ENCODE measurements at places on chromosomes 3 and 15. TPM values are rescaled to one million over a fixed set of nuclear protein-coding genes. Genes with fewer than 3 reads are reported as not detected.

Gene SERINC4
- 0.28 TPM for polyA plus RNA-seq

Gene DCUN1D1
- 30.9 TPM for polyA plus RNA-seq

Gene CAPN3
- 279 TPM for polyA plus RNA-seq

Gene CAV3
- polyA plus RNA-seq = 311 TPM

Gene GATM
- polyA plus RNA-seq = 176 TPM

Gene CCK
- polyA plus RNA-seq = 13.6 TPM

Gene RAB6B
- 6.6 TPM for polyA plus RNA-seq

Gene ZNF502
- polyA plus RNA-seq = 5.3 TPM

GRCh38 chr3:36579746-36580145, 184.6 kb downstream of the DCLK3 start:
- no peak for DNase-seq

DNA sequence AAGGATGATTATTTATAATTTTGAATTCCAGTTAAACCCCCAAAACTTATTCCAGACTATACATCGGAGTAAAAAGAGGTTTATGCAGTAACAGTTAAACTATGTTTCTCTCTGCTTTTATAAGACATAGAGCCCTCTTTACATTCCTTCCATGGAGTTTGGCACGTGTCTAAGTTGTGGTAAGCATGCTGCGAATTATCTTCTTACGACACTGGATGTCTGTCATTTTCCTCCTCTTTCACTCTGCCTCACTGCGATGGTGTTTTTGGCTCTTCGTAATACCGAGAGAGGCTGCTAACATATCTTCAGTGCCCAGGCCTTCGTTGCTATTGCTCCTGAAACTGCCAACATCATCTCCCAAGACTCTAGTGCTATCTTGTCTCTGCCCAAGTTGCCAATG, 83.9 kb upstream of the TGFBR2 start:
- no peak for DNase-seq

DNA sequence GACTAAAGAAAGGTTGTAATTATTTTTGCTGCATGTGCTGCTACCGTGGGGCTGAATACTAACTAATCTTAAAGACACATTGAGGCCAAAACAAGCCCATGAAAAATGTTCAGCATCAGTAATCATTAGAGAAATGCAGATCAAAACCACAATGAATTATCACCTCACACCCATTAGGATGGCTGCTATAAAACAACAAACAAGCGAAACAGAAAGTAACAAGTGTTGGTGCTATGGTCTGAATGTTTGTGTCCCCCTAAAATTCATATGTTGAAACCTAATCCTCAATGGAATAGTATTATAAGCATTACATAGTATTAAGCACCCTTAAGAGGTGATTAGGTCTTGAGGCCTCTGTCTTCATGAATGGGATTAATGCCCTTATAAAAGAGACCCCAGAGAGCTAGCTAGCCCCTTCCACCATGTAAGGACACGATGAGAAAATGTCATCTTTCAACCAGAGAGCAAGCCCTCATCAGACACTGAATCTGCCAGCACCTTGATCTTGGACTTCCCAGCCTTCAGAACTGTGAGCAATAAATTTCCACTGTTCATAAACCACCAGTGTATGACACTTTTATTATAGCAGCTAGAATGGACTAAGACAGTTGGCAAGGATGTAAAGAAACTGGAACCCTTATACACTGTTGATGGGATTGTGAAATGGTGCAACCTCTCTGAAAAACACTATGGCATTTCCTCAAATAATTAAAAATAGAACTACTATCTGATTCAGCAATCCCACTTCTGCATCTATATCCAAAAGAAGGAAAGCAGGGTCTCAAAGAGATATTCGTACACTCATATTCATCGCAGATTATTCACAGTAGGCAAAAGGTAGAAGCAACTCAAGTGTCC, 76.1 kb downstream of the REC114 start:
- DNase-seq = no peak

DNA sequence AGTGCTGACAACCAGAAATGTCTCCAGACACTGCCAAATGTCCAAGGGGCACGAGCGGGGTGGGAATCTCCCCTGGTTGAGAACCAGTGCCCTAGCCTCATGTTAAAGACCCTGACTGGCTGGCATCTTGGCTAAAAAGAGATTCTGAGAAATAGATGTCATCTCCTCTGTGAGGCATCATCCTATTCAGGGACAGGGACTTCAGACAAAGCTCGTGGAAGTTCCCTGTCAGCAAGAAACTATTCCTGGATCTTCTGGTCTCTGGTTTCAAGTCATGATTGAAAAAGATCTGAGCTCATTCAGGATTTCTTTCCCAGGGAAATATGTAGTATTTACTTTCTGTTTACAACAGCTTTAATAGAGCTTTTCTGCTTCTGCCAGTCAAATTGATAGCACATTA, 10.8 kb downstream of the WDR5B start:
- no peak for DNase-seq

- DNase-seq = no peak
Observed at GRCh38 chr3:11607816-11608215, 35.9 kb downstream of the VGLL4 start.

GRCh38 chr15:66389098-66389858, 2.6 kb downstream of the MAP2K1 start:
- DNase-seq = no peak

GRCh38 chr15:64883100-64883581, 28.6 kb upstream of the ANKDD1A start:
- DNase-seq = no peak

- DNase-seq = no peak
Observed at GRCh38 chr3:131250466-131250865, 131.1 kb upstream of the NUDT16 start.

DNA sequence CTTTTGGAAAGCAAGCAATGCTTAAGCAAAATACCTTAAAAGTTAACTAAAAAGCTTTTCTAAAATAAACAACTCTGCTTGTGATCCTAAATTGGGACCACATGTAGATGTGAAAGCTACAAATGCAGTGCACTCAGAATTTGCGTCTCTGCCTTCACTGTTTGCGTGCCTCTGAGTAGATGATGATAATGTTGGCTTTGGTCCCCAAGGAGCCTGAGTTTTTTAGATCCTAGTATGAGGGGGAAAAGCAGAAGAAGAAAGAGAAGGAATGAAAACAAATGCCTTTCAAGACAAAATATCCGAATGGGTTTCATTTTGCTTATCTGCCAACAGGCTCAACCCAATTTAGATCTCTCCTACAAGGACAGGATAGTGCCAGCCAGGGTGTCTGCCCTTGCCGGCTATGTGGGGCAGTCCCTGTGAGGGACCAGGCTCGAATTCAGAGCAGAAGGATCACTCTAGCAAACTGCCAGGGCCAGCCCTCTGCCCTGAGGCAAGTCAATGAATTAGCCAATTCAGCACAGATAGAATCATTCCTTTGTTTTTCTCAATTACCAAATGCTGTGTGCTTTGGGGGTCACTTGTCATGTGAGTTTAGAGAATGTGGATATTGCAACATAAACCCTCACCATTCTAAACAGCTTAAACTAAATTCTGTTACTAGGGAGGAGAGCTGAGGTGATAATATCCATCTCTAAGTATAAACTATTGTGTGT, 28.5 kb downstream of the SCG5 start:
- DNase-seq = no peak

GRCh38 chr15:27764339-27764738, 334.8 kb downstream of the OCA2 start:
- no peak for DNase-seq

- no peak for DNase-seq
Observed at GRCh38 chr15:60003243-60004008, 685 bp upstream of the FOXB1 start.

GRCh38 chr3:151425627-151426340, 35.1 kb downstream of the IGSF10 start:
- peak; percentile 26 for DNase-seq

GRCh38 chr15:36595611-36596010, 16.2 kb downstream of the CDIN1 start:
- DNase-seq = no peak

DNA sequence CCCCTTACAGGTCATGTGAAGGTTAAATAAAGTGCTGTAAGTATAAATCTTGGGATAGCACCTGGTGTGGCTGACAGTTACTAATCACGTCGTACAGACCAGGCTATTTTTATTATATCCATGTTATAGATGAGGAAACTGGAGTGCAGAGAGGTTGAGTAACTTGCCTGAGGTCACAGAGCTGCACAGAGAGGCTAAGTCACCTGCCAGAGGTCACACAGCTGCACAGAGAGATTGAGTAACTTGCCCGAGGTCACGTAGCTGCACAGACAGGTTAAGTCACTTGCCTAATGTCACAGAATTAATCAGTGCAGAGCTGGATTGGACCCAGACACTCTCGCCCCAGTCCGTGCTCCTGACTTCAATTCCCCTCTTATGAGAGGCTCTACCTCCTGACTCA, 171.5 kb downstream of the NUP210 start:
- DNase-seq = no peak

DNA sequence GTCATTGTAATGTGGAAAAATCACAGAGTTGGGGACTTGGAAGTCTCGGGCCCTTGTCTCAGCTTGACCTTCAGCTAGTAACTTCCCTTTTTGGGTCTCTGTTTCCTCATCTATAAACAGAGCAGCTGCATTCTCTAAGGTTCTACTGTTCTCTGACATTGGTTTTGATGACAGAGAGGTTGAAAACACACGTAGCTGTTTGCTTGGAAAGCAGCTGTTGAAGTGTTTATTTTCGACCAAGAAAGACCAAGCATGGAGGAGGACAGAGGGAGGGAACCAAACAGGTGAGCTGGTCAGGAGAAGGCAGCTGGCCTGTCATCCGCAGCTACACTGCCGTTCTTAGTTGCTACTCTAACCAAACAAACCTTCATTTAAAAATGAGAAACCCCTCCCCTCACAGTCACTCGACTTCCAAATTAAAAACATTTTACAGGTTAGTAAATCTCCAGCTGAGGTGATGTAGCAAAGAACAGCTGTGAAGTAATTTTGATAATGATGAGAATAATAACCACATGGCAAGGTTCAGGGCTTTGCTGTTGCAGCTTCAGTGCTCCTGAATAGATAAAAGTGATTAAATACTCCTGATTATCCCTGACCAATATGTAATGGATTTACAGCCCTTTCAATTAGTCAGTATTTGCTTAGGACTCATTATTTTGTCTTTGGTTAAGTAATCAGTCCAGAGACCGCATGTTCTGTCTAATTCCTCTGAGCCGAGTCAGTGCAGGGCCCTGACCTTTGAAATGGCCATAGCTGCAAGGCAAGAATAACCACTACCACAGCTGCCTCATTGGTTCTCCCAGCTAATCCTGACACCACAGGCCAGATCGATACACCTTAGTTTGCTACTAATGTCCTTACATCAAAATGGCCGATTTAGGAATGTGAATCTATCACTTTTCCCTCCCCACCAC, 65.3 kb downstream of the MEIS2 start:
- no peak for DNase-seq

DNA sequence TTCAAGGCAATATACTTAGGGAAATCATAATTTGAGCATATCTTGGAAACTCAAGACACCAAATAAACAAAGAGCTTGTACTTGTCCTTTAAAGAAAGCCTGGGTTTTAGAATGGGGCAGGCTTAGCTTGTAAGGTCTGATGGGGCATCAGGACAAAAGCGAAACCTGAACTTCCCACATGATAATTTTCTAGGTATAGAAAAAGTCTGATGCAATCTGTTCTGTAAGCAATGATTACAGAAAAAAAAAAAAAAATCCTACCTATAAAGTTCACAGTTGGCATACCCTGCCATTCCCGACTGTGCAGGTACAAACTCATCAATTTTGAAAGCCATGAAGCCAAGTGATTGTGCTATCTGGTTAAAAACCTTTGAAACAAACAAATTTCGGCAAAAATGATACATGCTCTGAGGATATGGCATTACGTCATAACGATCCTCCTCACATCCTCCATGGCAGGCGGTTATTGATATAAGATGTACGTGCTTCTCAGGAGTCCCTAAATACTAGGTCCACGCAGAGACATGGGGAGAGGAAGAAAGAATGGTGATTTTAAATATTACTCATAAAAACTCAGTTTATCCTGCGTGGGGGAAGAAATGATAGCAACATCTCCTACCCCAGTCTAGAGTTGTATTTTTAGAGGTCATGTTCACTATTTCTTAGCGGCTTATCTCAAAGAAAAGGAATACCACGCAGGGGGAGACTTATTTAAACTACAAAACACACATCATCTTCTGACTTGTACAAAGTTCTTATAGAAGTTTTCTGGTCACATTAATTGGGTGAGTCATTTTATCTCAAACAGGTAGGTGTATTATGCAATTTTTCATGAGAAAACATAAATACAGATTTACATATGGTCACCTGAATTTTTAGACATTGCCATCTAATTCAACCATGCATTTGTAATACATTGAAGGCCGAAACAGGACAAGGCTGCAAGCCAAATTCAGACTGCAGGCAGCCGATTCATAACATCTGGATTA, 27.0 kb downstream of the MB21D2 start:
- no peak for DNase-seq

- no peak for DNase-seq
Observed at GRCh38 chr3:34185301-34185700, 386.9 kb downstream of the PDCD6IP start.

DNA sequence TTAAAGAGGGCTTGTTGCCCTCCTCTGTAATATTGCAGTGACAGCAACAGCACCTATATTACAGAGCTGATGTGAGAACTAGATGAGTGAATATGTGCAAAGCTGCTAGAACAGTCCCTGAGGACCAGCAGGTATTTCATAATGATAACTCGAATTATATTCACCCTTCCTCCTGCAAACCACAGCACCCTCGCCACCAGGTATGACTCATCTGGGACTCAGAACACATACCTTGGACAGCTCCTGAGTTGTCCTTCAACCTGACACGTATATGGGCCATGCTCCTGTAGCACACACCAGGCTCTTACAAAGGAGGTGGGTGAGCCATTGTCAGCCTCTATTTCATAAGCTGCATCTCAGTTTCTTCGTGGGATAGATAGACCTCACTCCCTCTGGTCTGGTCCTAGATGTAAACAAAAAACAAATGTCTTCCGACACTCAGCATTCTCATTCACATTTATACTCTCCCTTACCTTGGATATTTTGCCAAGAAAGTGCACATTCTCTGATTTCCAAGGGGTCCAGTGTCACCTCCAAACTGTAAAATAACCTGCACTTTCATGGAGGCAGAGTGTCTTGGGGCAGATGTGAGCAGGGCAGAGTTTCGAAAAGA, 124.5 kb downstream of the TLE3 start:
- peak; percentile 18 for DNase-seq

DNA sequence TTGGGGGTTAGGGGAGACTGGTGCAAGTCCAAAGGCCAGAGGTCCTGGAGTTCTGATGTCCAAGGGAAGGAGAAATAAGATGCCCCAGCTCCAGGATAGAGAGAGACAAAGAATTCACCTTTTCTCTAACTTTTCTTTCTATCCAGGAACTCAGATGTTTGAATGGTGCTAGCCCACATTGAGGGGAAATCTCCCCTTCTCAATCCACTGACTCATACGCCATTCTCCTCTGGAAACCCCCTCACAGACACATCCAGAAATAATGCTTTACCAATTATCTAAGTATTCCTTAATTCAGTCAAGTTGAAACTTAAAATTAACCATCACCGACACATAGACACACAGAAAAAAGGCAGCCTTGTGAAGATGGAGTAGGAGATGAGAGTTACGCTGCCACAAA, 1085.2 kb downstream of the NSUN3 start:
- DNase-seq = no peak

DNA sequence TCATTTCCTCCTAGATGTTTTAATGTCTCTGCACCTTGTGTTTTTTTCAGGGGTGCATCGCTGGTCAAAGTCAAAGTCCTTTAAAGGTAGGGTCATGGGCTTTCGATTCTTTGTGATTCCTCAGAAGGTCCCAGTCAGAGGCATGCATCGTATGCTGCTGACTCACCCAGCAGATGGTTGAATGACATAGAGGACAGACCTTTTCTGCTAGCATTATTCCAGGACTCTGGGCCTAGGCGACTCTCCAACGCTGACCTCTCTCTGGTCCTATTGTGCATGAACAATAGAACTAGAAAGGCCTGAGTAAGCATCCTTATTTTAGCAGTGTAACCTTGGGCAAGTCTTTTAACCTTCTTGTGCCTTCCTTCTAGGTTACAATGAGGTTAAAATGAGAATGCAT, 75.9 kb downstream of the DGKG start:
- DNase-seq = no peak
